Activated T-cell treated with anti-CD3 and anti-CD28 coated beads for 1 hour (primary cell): ENCODE measurements at places on chromosomes 4 and X.

DNA sequence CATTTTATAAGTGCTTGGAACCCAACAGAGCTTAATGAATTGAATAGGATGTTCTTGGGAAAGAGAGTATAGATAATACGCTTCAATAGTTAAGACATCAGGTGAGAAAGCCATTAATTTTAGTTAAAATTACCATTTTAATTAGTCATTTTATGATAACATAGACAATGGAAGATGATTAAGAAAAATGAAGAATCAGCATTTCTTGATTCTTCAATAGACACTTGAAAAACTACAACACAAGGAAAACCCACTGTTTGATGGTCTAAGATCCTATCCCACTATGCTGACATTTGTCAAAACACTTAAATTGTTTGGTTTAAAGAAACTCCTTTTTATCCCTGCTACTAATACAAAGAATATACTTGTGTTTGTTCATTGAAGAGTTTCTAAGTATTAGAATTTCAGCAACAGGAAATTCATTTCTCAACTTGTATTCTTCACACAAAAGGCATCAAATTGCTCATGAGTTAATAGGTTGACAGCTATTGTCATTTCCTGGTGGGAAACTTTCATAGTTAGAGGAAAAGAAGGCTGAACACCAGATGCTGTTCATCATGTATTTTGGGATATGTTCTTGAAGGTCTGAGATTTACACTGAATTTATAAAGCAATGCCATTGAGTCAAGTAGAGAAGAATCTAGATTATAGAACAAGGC is 9.6 kb upstream of the CXCL2 start:
- no peak for DNase-seq

- no peak for DNase-seq
These were observed 45.1 kb downstream of the SUPT20HL2 start for GRCh38 chrX:24268786-24269185.

DNA sequence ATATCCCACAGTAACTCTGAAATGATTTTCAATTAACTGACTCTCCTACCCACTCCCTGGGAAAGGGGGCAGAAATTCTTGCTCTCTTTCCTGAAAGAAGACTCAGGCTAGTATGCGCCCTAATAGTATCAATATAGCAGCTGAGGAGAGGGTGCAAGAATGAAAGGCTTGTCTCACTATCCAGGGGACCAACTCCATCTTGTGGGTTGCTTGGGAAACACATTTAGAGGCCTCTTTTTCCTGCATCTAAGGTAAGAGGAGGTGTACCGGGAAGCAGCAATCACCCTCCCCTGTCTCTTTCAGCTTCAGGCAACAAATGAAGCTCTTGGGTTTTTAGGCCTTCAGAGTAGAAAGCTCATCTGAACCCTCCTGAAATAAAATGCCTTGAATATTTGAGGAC is 11.3 kb downstream of the TMEM255A start:
- no peak for DNase-seq

DNA sequence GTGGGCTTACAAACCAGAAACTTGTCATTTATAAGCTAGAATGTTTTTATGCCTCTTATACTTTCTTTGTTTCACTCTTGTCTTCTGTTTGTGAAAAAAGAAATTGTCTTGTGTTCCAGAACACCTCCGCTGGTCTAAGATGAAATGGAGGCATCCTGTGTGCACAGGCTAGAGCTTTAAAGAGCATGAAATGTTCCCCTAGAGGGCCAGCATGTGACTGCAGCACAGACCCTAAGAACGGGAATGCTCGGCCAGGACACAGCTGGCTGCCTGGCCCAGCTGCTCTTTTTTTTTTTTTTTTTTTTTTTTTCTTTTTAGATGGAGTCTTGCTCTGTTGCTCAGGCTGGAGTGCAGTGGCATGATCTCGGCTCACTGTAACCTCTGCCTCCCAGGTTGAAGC is 33.6 kb downstream of the SETD7 start:
- DNase-seq = no peak

- no peak for DNase-seq
These were observed 69.5 kb downstream of the LARP1B start for GRCh38 chr4:128130621-128131020.

DNA sequence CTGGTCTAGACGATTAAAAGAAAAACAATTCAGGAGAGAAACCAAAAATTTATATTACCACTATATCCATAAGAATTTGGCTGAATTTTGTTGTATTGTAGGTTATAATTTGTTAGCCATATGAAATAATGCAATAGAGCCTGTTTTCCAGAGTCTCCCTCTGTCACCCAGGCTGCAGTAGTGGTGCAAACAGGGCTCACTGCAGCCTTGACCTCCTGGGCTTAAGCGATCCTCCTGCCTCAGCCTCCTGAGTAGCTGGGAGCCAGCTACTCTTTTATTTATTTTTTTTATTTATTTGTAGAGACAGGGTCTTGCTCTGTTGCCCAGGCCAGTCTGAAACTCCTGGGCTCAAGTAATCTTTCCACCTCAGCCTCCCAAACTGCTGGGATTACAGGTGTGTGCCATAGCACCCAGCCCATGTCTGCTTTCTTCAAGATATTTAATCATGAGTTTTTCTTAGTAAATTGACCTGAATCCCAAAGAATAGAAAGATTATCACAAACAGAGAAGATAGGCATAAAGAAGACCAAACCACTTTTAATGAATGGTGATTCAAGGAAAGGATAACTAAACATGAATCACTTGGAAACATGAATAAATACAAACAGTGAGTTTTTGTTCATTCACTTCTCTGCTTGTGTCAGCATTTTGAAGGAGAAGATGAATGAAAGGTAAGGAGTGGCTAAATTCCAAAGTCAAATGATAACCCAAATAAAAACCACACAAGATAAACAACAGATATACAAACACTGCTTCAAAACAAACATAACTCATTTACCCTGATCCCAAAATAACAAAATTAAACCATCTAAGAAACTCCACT is 82.1 kb downstream of the PPP3CA start:
- DNase-seq = no peak

DNA sequence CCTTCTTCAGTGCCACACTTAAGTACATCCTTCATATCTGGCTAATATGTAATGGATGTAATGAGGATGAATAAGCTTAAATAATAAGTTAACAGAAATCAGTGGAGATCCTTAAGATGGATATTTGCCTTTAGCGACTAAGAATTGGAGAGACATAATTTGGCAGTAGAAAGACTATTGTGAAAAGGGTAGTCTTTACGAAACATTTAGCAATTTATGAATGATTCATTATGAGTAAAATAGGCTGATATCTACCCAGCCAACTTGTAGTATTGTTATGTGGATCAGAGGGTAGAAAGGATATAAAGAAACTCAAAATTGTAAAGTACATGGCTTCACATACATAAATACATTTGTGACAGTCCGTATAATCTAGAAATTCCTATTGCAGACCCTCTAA is 2371.8 kb downstream of the PCDH7 start:
- no peak for DNase-seq

- DNase-seq = no peak
These were observed 161.0 kb upstream of the EOLA2 start for GRCh38 chrX:150099316-150099715.

DNA sequence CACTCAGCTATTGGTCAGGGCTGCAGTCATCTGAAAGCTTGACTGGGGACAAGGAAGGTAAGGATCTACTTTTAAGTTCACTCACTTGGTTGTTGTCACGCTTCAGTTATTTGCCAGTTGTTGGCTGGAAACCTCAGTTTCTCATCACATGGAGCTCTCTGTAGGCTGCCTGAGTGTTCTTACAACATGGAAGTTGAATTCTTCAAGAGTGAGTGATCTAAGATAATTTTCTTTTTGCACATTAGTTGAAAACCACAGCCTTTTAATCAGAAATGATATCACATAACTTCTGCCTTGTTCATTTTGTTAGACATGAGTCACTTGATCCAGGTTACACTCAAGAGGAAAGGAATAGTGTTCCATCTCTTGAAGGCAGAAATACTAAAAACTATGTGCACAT is 552.7 kb downstream of the RAPGEF2 start:
- DNase-seq = no peak

DNA sequence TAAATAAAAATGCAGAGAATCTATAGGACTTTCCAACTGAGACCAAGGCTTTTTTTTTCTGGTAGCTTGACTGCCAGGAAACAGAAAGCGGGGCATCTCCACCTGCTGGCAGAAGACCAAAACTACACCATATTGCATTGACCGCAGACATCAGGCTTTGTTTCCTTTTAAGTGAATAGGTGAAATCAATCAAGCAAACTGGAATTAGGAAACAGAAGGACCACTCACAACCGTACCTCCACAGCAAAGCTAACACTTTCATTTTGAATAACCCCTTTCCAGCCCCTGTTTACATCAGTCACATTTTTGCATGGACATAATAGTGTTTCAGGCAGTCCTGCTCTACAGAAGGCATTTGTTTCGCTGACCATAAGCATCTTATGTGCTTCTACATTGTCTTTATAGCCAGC is 218.2 kb downstream of the IDS start:
- peak; percentile 8 for DNase-seq

- DNase-seq = no peak
These were observed 4.5 kb downstream of the MMRN1 start for GRCh38 chr4:89899152-89899551.
